ENCODE measurements at places on chromosomes 2 and 18.

DNA sequence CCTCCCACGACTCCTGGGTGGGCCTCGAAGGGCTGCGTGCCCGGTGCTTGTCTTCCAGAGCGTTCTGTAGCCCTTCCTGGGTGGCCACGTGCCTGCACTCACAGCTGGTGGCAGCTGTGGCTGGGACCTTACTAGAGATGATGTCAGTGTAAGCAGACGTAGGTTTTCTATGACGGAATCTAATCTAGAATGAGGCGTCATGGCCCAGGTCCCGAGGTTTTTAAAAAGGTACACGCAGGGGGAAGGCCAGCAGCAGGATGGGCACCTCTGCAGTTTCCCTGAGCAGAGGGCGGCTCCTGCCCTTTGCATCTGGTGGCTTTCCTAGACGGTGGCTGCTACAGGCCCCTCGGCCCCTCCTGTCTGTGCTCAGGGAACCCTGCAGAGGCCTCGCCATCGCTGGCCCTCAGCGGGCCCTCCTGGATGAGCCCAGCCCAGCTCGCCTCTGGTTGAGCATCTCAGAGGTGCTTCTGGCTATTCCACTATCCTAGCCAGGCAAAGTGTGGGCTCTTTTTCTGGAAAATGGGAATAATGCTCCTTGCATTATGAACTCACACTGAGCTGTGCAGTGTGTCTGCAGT lies 49.6 kb upstream of the PXDN start:
- no peak for DNase-seq

- no peak for DNase-seq
Observed at GRCh38 chr2:160052531-160052930, 9.9 kb downstream of the PLA2R1 start.

- DNase-seq: peak; percentile 57
Observed at GRCh38 chr2:134900151-134900550, 18.5 kb upstream of the CCNT2 start.

- DNase-seq: no peak
Observed at GRCh38 chr2:157093666-157094065, 163.8 kb upstream of the GALNT5 start.

GRCh38 chr2:196618661-196619060 lies 20.9 kb upstream of the CCDC150 start:
- DNase-seq: no peak

DNA sequence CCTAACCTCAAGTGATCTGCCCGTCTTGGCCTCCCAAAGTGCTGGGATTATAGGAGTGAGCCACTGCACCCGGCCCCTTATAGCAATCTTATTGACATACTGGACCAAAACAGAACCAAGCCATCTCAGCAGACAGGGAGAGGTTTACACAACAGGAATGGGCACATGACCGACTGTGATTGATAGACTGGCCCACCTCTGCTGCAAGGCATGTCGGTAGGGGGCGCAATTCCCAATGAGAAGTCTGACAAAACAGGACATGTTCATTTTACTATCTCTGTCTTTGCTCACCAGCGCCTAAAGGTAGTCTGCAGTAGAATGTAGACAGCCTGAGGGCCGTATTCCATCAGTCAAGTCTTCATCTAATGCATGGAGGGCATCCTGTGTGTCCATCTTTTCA lies 2.0 kb downstream of the LYPD6B start:
- peak; percentile 33 for DNase-seq

GRCh38 chr2:113011108-113011507 lies 5.8 kb downstream of the IL36A start:
- no peak for DNase-seq

- no peak for DNase-seq
Observed at GRCh38 chr18:8616028-8616401, 6.8 kb downstream of the RAB12 start.

DNA sequence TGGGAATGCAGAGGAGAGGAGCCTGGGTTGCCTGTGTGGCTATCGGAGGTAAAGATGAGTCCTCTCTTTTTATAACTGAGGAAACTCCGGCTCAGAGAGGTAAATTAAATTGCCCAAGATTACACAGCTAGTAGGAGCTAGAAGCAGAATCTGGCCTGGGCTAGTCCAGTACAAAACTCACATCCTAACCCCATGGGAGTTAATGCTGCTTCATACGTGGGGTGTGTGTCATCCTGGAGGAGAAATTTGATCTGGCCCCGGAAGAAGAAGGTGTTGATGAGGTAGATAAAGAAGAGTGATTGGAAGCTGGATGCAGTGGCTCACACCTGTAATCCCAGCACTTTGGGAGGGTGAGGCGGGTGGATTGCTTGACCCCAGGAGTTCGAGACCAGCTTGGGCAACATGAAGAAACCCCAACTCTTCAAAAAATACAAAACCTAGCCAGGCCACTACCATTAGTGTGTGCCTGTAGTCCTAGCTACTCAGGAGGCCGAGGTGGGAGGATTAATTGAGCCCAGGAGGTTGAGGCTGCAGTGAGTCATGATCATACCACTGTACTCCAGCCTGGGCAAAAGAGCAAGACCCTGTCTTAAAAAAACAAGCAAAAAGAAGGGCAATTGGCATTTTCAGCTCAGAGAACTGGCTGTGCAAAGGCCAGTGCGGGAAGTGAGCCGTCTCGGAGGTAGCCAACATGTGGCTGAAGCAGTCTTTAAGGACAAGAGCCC lies 33.7 kb downstream of the CTIF start:
- DNase-seq: no peak

DNA sequence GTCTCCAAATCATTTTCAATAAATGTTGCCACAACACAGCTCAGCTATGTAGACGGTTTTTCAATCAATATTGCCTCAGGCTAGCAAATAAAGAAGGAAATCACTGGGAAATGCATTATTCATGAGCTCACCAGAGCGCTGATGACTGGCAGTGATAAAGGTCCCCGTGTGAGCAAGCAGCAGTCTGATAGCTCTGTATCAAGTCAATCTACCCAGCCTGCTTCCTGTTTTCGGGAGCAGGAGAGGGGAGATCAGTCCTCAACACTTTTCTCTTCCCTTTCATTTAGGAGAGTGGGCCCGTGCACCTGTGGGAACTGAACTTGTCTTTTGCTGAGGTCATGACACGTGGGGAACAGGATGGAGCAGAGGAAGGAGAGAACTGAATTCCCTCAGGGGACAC lies 253.9 kb upstream of the SIX2 start:
- DNase-seq: peak; percentile 86

DNA sequence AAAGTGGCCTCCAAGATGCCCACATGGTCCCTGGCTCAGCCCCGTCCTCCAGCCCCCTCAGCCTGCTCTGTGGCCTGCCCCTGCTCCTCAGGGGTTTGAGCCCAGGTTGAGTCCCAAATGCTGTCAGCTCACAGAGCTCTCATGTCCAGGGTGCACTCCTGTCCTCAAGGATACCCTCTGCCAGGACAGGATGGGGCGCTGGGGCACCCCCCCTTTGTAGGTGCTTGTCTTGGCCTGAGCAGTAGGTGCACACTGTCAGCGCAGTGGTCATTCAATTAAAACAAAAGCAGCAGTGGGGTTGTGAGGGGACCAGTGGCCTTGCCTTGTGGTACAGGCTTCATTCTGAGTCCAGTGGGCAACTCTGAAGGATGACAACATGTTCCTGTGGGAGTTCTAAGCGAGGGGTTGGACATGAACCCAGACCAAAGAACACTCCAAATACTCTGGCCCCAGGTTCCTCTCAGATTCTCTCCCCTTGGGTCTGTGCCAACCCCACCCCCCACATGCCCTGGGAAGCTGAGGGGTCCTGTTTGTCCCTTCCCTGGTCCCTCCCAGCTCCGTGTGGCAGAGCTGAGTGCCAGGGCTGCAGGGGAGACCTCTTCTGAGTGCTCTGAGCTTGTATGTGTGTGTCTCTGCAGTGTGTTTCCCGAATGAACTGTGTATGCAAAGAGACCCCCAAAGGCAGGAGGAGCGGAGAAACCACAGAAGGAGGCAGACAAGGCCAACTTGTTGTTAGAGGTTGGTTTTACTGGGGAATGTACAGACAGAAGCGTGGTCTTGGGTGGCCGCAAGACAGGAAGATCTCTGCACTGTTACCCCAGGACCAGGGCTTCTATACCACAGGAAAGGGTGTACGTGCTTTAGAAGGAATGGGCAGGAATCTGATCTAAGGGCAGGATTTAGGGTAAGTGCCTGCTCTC lies 155.6 kb upstream of the HS6ST1 start:
- no peak for DNase-seq

GRCh38 chr2:26770986-26771586 lies 7.0 kb downstream of the SLC35F6 start:
- DNase-seq: peak; percentile 93

- no peak for DNase-seq
Observed at GRCh38 chr2:217960351-217960750, 42.4 kb downstream of the TNS1 start.

DNA sequence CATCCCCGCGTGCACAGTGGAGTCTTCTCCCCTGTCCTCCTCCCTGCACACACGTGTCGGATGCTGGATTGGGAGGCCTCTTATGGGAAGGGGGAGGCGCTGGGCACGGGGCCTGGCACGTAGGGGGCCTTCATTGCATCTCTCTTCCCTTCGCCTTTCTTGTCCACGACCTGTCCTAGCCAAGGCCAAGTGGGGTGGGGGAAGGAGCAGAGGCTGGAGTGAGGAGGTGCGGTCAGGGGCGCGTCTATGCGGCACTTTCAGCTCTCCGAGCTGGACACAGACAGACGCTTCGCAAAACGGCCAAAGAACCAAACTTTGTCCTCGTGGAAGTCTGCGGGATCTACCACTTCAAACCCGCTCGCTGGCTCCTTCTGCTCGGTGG lies 13.4 kb downstream of the ALPG start:
- DNase-seq: no peak

Measured in EL (cell line).